Cardiac septum (tissue), 1 donor: ENCODE measurements at places on chromosomes 5 and 9.

GRCh38 chr5:78974011-78974410 lies 11.1 kb downstream of the ARSB start:
- no peak for DNase-seq

- DNase-seq: no peak
Observed at GRCh38 chr5:54832858-54833257, 152.5 kb downstream of the ESM1 start.

- no peak for DNase-seq
Observed at GRCh38 chr9:113012492-113012891, 500 bp upstream of the ZNF883 start.

DNA sequence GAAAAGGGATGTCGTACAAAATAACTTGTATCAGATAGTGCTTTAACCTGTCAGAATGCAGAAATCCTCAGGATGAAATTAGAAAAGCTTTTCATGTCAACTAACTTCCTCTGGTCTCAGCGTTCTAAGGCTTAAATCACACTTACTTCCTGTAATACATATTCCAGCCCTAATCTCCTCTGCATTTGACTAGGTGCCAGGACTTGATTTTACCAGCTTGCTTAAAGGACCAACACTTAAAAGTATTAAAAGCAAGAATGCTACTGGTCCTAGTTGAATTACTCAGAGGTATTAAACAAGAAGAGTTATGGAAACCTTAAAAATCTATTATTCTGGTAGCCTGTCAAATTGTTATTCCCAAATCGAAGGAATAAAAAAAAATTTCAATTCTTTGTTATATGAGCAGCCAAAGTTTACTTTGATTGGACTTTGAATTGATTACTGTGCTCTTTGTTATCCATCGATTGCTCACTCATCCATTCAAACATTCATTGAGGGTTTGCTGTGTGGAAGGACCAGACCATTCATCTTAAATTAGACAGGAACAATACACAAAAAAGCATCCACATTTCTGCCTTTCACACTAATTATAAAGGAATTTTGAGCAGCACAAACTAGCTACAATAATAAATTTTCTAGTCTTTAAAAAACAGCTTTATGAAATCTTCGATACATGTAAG lies 108.7 kb downstream of the MUSK start:
- no peak for DNase-seq

- DNase-seq: no peak
Observed at GRCh38 chr9:86642721-86643120, 288.5 kb upstream of the TUT7 start.

DNA sequence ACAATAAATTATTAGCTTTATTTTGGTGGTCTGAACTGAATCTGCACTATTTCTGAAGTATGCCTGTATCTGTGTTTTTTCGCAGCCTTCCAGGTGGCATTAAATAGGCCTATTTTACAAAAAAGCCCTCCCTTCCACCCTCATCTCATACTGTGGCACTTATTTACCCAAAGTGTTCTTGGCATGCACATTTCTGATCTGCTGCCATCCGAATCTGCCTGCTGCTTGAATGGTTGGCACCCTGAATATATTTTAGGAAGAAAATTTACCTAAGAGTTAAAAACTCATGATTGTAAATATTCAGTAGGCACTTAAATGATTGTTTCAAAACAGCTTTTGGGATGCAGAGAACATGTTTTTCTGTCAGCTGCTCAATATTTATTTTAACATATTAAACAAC lies 150.1 kb downstream of the SLC28A3 start:
- DNase-seq: no peak

DNA sequence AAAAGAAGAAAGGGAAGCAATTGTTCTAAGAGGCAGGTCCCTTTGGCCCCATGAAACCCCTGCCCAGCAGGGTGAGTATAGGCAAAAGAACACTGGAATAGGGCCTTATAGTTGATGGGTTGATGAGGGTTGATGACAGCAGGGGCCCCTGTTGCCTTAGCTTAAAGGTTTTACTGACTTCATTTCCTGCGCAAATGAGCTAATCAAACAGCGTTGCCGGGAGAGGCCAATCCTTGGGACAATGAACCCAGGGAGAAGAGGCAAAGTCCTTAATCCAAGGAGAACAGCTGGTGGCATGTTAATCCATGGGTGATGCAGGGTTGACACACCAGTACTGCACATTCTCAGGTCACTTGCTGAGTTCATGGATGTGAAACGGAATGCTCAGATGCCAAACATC lies 22.0 kb upstream of the EPB41L4B start:
- DNase-seq: no peak

- DNase-seq: no peak
Observed at GRCh38 chr5:10023494-10023893, 226.2 kb downstream of the ATPSCKMT start.

DNA sequence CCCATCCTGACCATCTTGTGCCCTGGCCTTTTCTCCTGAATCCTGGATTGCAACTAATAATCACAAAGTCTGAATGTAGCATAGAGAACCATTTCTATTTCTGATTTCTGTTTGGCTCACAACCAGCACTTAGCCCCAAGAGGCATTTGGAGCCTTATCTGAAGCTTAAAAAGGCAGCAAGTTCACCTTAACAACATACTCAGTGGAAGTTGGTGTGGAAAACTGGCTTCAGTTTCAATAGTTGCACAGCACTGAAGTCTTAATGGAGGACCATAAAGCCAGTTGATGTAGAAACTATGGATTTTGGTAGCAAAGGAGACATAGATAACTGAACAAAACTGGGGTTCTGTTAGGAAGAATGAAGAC lies 574.1 kb downstream of the PSAT1 start:
- DNase-seq: no peak

GRCh38 chr5:75466006-75466716 lies 45.3 kb downstream of the CERT1 start:
- no peak for DNase-seq

DNA sequence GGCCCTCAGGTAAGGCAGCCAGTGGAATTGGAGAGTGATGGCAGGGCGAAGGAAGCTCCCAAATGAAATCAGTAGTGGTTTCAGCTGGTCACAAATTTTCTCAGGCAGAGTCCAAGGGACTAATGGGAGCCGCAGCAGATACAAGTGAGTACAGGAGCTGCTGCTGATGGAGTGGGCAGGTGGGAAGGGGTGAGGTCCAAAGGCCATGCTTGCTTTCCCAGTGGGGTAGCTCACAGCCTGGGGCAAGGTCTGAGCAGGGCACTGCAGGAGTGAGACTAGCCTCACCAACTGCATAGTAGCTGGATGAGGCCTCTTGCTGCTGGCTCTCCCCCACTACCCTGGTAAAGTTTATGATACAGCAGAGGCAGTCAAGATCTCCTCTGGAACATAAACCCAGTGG lies 38.2 kb downstream of the MTAP start:
- no peak for DNase-seq
